IPS-NIHi11 (cell line): ENCODE measurements at places on chromosomes 11 and 22.

- no peak for DNase-seq
These were observed 30.1 kb downstream of the SBF2 start for GRCh38 chr11:10263929-10264328.

DNA sequence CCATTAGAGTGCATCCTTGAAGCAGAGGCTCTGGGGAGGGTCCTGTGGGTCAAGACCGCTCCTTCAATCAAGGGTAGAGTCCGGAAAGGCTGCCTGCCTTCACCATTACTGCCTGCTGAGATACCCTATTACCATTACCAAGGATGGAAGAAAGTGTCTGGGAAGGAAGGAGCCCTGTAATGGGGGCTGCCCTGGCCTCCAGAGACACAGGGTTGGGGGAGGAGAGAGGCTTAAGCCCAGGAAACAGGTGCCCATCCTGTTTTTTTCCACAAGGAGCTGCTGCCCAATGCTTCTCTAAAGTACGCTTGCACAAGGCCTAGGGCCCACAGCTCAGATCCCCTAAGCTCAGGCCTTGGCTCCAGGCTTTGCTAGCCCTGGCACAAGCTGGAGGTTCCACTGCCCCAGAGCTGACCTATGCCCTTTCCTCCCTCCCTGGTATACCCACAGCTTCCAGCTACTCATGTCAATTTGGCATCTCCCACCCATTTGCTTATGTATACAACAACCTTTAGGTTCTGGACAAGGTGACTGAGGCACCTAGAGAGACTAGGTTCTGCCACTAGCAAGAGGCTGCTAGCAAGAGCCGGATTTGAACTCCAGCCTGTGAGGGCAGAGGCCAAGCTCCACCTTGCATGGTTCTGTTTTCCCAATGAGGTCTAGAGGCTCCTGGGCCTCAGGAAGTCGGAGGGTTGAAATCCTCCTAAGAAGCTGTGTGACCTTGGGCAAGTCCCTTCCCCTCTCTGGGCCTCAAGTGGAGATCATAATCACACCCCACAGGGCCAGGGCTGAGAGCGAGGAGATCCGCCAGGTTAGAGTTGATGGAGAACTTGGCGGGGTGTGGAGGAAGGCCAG lies 1.5 kb upstream of the PLCB3 start:
- no peak for DNase-seq

- DNase-seq, result no peak
These were observed 152.4 kb upstream of the ZC3H12C start for GRCh38 chr11:109940816-109941215.

- DNase-seq, result no peak
These were observed 130.0 kb downstream of the EHF start for GRCh38 chr11:34750692-34751405.

DNA sequence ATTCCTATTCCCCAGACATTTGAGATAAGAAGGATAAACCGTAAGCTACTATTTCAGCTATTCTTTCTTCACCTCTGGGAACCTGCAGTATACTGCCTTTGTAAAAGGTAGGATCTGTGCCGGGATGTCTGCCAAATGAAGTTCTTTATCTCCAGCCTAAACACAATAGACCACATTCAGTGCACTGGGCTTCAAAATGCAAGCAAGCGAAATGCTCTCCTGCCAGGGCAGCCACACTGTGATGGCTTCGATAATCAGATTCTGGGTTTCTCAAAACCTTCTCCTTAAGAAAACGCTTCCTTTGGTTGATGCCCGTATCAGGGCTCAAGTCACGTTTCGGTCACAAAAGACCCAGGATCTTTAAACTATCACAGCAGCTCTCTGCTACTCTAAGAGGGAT lies 299.5 kb upstream of the B3GAT1 start:
- DNase-seq, result no peak

DNA sequence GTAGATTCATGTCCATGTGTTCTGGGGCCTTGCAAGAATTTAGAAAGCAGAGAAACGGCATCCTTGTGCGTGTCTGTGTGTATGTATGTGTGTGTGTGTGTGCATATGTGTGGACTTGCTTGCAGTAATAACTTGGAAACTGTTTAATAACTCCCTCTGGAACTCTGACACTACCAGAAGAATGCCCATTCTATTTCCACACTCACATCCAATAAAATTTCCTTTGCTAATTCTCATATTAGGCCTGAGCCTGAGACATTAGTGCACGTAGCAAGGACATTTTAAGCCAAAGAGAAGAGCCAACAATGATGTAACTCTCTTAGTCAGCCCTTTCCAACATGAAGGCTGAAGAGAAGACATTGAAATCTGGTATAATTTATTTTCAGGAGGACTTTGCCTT lies 3.2 kb downstream of the OR4D6 start:
- DNase-seq, result no peak

- no peak for DNase-seq
These were observed 133.5 kb downstream of the COMMD9 start for GRCh38 chr11:36155770-36156160.

DNA sequence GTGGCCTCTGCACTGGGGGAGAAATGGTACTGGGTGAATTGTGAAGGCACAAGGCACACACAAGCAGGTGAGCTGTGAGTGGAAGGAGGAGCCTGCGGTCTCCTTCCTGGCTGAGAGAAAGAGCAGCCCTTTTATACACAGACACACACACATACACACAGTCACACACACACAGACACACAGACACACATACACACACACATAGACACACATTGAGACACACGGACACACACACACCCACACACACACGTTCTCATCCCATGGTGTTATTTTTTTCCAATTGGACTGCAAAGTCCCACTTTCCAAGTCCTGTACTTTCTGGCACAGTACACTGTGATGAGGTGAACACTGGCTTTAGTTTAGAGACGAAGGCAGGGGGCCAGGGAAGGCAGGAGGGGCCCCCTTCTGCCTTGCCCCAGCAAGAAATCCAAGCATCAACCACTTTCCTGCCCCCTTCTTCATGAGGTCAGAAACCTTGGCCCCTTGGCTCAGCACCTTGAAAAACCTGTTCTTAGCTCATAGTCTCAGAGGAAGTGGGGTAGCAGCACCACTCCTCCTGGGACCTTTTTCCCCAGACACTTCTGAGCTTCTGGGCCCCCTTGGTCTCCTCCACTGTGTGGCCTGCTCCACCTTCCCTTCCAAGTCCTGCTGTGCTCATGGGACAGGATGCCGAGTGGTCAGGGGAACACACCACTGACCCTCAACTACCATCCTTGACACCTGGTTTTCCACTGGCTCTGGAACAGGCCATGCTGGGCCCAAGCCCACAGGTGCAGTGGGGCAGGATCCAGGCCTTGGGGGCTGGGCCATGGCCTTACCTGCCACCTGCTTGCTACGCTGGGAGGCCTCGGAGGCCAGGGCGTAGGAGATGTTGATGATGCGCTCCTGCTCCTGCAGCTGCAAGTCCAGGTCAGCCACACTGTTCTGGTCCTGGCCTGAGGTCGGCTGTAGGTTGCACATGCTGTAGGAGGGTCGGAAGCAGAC lies 43.8 kb downstream of the C11orf58 start:
- DNase-seq, result no peak

GRCh38 chr11:97079244-97079643 lies 689.4 kb downstream of the JRKL start:
- DNase-seq, result no peak

GRCh38 chr11:77131560-77131959 lies 3.5 kb downstream of the MYO7A start:
- no peak for DNase-seq

GRCh38 chr11:118980191-118980881 lies 8.8 kb downstream of the FOXR1 start:
- peak; percentile 55 for DNase-seq

DNA sequence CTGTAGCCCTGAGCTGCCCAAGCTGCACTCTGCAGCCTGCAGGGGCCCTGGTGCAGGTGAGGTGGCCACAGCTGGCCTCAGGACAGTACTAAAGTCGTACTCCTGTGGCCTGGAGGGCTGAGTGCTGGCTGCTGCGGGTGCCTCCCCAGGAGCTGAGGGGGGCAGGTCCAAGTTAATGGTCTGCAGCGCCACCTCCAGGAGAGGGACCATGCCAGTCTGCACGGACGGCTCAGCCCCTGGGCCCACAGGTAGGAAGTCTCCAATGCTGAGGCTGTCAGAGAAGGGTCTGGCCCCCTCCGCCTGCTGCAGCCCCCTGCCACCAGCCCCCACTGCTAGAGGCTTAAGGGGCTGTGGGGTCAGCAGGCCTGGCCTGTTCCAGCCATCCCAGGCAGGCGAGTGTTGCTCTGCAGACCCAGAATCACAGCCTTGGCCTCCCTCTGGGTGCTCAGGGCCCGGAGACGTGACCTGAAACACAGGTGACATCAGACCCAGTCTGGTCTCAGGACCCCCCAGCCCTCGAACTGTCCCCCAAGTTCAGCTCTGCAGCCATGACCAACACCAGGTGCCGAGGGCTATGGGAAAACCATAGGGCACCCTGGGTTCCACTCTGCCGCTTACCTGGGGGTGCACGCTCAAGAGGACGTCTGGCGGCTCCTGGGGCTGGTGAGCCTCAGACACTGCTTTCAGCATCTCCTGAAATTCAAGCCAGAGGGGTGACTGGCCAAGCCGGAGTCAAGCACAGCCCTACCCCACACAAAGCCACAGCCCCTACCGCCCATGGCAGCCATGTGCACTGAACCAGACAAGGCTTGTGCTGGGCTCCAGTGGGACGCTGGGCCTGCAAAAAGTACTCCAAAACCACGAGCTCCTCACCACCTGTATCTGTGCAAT lies 20.8 kb downstream of the SELENOO start:
- no peak for DNase-seq

DNA sequence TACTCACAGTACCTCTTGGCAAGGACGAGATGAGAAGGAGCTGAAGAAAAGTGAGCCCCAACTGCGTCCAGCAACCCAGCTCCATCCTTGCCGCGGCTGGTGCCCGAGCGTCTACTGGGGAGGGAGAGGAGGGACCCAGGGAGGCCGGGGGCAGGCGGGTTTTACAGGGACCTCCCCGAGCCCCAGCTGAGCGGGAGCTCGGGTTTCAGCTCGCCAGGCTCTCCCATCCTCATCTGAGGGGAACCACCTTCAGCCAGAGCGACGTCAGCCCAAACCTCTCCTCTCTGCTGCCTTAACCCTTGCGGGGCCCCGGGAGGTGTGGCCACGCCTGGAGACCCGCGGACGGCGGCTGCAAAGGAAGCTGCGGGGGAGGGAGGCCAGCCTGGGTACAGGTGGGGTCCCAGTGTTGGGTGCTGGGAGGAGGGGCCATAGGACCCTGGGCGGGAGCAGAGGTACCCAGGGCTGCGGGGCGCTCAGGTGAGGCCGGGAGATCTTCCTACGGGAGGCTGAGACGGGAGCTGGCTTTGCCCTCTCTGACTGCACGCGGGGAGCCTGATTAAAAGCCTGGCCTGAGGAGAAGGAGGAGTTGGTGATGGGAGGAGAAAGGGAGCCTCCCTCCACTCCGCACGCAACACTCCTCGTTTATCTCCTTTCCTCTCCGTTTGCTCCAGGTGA lies at the start of gene PAMR1:
TSS of gene PAMR1 (minus strand) at position 116 of the 675 bp plus-strand sequence. CDS start at position 85, 31 bp downstream.
- peak; percentile 82 for DNase-seq

- no peak for DNase-seq
These were observed 21.5 kb upstream of the EFCAB6 start for GRCh38 chr22:43833286-43834240.

- no peak for DNase-seq
These were observed 2.9 kb upstream of the TEAD1 start for GRCh38 chr11:12671370-12671769.

GRCh38 chr22:32411402-32411801 lies 645 bp downstream of the RTCB start:
- DNase-seq, result no peak

- DNase-seq, result no peak
These were observed 6.4 kb upstream of the QSER1 start for GRCh38 chr11:32886180-32886579.

DNA sequence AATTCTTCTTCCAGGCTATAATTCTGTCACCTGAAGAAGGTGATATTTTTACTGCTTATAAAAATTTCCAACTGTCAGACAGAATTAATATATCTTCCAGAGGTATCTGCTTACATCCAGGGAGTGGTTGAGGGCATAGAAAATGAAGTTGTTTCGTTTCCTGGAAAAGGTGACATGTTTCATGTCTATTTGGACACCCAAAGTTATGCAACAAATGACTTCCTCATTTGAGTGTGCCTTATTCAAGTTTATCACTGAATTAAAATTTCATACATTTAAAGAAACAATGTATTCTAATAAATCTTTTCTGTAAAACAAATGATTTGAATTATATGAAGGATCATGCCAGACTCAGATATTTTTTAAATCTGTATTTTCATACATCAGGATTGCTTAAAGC lies 8.5 kb upstream of the GRAMD1B start:
- DNase-seq, result no peak

GRCh38 chr11:827897-828192 lies at the start of gene CRACR2B:
TSS of gene CRACR2B (plus strand) at chr11:827919. CDS start at chr11:828608, 689 bp downstream.
- no peak for DNase-seq

DNA sequence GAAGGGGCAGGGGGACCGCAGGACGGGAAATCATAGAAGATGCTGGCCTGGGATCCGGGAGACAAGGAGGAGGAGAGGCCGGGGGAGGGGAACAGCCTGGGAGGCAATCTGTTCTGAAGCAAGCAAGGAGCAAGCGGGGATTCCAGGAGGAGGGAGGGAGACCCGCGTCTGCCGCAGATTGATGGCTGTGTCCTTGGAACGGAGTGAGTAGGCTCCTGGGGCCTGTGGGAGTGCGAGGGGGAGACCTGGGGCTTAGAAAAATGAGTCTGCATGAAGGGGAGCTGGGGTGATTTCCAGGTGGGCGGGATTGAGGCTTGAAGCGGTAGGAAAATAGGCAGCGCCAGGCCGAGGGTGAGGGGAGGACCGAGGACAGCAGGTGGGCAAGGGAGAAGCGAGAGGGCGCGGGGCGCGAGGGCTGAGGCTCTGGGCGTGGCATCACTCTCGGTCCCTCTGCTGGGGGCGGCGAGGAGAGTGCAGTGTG lies 1.6 kb upstream of the LRRC55 start:
- DNase-seq, result peak; percentile 60

DNA sequence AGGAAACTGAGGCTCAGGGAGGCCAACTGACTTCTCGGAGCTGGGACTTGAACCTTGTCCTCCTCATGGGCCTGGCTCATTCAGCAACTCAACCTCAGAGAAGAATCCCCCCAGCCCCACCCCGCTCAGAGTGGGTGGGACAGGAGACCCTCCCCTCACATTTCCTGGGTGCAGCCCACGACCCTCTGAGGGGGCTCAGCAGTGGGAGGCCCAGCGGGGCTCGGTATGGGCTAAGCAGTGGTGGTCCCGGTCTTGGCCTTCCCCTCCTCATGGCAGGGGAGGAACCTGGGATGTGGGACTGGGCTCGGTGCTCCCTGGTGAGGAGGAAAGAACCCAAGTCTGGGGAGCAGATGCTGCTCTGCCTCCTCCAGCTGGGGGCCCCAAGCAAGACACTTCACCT lies 14.2 kb upstream of the CABP7 start:
- DNase-seq, result no peak

GRCh38 chr22:43749473-43749872 lies 62.6 kb downstream of the EFCAB6 start:
- no peak for DNase-seq

- no peak for DNase-seq
These were observed 200.4 kb downstream of the RAB38 start for GRCh38 chr11:87974797-87975196.

GRCh38 chr11:20248871-20249270 lies 88.6 kb upstream of the DBX1 start:
- DNase-seq, result no peak
